Uterus (tissue), 4 donors: ENCODE measurements at places on chromosomes 6 and 20. TPM values are rescaled to one million over a fixed set of nuclear protein-coding genes. Genes with fewer than 3 reads are reported as not detected.

Gene NRN1
- 23.0 TPM for total RNA-seq

Gene KIFC1
- 20.0 TPM for total RNA-seq

Gene GPSM3
- total RNA-seq, result 9.7 TPM

Gene MATN4
- total RNA-seq, result not detected

Gene ARMH2
- not detected for total RNA-seq
